ENCODE measurements at places on chromosomes 12 and 14.

DNA sequence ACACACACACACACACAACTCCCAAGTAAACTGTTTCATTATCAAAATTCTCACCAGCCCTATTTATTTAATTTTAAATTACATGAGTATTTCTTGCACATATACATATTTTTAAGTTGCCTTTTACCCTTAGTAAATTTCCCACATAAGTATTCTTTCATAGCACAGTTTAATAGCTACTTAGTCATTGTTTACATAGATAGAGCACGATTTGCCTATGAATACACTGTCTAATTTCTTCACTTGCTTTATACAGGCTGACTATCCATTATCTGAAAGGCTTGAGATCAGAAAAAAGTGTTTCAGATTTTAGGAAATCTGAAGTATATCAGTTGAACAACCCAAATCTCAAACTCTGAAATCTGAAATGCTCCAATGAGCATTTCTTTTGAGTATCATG lies 30.9 kb downstream of the NIN start:
- no peak for DNase-seq

GRCh38 chr12:120590741-120591407 lies 9.7 kb upstream of the POP5 start:
- DNase-seq, result no peak

DNA sequence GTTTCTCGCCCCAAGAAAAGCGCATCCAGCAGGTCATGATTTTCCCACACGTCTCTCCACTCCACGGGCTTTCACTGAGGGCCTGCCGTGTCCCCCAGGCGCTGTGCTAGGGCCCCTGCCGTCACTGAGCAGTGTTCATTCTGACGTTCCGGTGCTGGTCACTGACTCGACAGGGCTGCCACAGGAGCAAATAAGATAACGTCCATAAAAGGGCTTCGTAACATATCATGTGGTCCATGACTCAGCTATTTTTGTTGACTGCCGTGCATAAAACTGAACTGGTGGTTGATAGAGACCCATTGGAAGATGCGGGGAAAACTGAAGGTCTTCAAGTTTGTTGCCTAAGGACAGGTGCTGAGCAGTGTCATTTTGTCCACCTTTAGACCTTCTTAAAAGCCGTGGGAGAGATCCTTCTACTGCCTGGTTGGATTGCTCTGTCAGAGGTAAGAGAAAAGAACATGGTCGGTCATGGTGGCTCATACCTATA lies 46.3 kb downstream of the ADGRD1 start:
- no peak for DNase-seq

DNA sequence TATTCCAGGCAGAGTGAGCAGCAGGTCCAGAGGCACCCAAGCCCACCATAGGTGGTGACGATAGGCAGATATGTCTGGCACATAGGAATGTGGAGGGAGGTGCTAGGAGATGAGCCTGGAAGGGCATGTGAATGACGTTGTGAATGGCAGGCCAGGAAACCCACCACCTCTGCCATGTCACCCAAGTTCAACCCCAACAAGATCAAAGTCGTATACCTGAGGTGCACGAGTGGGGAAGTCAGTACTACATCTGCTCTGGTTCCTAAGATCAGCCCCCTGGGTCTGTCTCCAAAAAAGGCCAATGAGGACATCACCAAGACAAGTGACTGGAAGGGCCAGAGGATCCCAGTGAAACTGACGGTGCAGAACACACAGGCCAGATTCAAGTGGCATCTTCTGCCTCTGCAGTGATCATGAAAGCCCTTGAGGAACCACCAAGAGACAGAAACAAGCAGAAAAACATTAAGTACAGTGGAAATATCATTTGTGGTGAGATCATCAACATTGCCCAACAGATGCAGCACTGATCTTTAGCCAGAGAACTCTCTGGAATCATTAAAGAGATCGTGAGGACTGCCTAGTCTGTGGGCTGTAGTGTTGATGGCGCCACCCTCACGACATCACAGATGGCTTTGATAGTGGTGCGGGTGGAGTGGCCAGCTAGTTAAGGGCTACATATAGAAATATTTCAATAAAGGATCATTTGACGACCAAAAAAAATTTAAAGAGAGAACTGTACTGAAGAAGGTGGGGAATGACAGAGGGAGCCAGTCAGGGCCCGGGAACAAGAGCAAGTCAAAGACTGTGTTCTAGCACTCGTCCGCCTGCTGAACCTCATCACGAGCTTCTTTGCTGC lies 99.7 kb downstream of the ZFP36L1 start:
- no peak for DNase-seq

DNA sequence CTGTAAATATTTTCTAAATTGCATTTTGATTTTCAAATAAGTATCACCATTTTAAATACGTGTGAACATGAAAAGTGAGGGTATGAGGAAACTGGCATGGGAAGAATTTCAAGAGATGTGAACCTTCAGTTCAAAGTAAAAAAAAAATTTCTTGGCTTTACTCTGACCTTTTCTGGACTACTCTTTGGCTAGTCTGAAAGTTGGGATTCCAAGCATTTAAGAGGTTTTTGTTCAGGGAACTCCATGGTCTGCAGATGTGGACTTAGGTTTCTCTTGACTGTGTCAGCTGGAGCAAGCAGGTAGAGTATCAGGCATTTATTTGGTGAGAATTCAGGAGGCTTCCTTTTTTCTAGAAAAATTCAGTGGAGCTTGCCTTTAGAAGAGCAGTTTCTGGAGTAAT lies 311.6 kb downstream of the LRIG3 start:
- DNase-seq, result no peak

- peak; percentile 96 for DNase-seq
Observed at GRCh38 chr14:40221428-40221827, 789.2 kb upstream of the FBXO33 start.

DNA sequence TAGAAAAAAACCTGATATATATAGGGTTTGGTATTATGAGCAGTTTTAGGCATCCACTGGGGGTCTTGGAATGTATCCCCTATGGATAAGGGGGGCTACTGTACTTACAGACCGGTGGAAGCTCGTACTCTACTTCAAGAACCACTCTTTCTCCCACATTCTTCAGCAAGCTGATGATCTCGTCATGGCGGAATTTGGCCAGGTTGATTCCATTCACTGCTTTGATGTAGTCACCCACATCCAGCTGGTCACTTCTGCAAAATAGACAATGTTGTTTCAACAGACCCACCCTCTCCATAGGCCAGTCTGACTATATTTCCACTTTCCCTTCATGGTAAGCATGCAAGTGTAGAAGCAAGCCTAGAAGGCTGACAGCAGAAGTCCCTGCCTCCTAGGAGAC lies 139.9 kb downstream of the GRIP1 start:
- no peak for DNase-seq

DNA sequence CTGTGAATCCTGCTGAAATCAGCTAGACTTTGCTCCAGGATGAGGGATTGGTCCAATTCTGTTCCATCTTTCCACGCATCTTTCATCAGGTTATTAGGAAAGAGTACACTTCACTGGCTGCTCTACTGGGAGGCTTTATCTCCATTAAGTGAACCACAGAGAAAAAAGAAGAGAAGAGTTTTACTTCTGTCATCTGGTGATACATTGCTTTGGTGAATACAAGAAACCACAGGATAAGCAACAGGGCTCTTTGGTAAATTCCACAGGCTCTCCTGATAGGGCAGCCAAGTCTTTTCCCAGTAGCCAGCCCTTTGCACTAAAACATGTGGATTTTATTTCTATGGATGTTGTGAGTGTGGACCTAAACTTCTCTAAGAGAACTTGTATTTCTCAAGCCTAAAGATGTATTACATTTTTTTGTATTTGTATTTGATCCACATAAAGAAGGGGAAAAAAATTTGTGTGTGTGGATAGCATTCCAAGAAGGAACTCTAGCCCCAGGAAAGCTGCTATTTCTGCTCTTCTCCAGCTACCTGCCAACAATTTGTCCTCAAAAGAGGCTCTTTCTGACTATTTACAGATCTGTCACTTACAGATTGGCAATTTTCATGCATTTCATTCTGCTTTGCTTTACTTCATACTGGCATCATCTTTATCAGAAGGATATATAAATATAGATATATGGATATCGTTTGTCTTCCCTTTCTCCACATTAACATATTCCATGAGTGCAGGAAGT lies 1117.6 kb upstream of the TMEM132C start:
- DNase-seq, result no peak

GRCh38 chr14:69652942-69653684 lies 41.7 kb downstream of the SUSD6 start:
- no peak for DNase-seq

DNA sequence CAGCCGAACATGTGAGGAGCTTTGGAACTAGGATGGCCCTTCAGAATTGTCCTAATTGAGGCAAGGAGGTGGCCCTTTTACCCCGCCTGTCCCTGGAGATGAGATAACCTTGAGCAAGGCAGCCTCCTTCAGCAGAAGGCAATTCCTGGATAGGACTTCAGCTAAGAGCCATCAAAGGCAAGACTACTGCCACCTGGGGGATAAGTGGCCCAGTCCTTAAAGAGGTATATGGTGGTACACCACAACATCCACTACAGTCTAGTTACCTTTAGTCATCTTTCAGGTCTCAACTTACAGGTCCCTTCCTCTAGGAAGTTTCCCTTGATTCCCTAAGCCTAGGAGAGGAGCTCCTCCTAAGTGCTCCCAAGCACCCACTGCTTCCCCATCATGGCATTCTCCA lies 204.2 kb upstream of the CDKN3 start:
- DNase-seq, result no peak

GRCh38 chr12:57456145-57456700 lies 1.1 kb downstream of the INHBE start:
- DNase-seq, result no peak

GRCh38 chr12:110444455-110444854 lies 5.7 kb downstream of the ARPC3 start:
- no peak for DNase-seq

GRCh38 chr12:110556705-110557104 lies 26.4 kb downstream of the PPTC7 start:
- no peak for DNase-seq

DNA sequence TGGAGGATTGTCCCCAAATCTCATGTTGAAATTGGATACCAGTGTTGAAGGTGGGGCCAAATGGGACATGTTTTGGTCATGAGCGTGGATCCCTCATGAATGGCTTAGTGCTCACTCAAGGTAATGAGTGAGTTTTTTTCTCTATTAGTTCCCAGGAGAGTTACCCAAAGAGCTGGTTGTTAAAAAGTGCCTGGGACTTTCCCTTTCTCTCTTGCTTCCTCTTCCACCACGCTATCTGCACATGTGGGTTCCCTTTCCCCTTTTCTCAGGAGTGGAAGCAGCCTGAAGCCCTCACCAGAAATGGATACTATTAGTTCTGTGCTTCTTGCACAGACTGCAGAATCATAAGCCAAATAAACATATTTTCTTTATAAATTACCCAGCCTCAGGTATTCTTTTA lies 465.4 kb downstream of the FSCB start:
- DNase-seq, result no peak

DNA sequence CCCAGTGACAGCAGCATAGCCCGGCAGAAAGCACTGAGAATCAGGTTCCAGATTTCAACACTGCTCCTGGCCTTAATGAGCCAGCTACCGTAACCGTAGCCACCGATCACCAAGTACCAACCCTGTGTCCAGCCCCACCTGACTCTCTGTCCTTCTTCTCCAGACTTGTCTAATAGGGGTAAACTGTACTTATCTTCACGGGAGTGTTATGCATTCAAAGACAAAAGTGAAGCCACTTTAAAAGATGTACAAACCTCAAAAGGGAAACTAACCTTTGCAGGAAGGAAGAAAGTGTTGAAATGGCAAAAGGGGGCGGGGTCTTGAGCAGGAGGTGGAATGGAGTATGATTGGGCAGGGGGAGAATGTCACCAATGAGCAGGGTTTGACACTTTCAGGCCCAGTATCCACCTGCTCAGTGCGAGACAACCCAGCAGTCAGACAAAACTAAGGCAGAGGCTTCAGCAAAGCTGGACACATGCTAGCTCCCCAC lies 226.1 kb downstream of the CHST11 start:
- DNase-seq, result no peak

GRCh38 chr12:58479401-58479800 lies 440.9 kb downstream of the LRIG3 start:
- DNase-seq, result no peak

GRCh38 chr12:2145433-2145998 lies 92.7 kb downstream of the CACNA1C start:
- no peak for DNase-seq

GRCh38 chr12:26678697-26679660 lies 154.0 kb downstream of the ITPR2 start:
- DNase-seq, result no peak

GRCh38 chr14:77286576-77286975 lies 15.6 kb upstream of the NGB start:
- no peak for DNase-seq

DNA sequence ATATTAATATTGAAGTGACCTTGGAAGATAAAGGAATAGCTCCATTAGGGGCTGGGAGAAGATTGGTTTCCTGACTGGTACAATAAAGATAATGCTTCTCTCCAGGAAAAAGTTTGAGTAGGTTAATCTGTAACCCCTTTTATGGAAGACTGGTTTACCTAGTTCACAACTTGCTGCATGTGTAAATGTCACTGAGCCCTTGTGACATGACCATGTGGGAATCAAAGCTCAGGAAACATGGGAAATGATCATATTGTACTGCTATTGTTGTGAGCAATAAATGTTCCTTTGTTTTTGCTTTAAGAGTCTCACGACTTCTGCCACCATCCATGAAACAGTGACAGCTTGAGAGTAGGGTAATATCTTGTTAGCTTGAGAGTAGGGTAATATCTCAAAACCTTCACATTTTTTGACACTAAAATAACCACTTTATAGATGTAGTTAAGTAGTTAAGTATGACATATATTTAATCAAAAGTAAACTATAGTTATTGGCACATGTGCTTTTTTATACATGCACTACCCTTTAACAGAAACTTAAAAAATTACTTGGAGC lies 1338.6 kb downstream of the FSCB start:
- DNase-seq, result no peak

- no peak for DNase-seq
Observed at GRCh38 chr14:54564071-54564867, 2.7 kb upstream of the SAMD4A start.

DNA sequence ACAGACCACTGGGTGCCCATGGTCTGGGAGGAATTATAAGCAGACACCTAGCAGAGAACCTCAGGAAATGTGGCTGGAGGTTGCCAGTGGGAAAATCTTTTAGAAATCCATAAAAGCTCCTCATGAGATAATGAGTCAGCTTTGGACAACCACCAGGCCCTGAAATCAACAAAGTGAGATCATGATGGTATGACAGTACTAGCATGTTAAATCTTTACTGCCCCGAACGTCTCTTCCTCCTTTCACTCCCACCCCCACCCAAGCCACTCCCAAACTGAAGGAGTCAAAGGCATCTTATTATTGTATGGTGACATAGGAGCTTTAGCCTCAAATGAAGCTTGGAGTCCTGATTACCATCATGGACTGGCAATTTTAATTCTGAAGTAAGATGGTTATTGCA lies 240.0 kb downstream of the DIO2 start:
- peak; percentile 52 for DNase-seq

- no peak for DNase-seq
Observed at GRCh38 chr12:119704065-119704747, 36.3 kb downstream of the PRKAB1 start.
